ENCODE measurements at places on chromosomes 12 and 14.

DNA sequence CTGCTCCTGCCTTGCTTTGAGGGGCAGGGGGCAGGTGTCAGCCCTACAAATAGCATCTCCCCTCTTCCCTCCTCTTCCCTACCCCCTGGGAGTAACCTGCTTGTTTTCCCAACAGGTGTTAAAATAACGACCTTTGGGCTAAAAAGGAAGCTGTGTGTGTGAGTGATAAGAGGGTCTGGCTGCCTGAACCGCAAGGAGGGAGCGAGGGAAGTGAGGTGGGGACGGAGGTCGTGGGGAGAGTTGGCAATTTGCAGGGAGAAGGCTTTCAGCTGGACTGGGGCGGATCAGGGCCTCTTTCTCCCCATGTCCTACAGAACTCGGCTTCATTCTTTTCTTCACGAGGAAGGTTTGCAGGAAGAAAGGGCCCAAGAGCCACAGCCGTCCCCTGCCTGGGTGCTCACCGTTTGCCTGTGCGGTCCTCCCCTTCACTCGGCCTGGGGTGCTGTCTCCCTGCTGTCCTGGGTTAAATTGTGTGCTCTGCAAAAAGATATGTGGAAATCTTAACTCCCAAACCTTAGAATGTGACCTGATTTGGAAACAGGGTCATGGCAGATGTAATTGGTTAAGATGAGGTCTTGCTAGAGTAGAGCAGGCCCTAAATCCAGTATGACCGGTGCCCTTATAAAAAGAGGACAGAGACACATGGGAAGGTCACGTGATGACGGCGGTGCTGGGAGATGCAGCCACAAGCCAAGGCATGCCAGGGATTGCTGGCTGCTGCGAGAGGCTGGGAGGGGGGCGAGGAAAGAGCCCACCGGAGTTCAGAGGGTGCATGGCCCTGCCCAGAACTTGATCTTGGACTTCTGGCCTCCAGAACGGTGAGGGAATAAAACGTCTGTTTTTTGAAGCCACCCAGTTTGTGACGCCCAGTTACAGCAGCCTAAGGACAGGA is 38.7 kb upstream of the NCOR2 start:
- DNase-seq = no peak

DNA sequence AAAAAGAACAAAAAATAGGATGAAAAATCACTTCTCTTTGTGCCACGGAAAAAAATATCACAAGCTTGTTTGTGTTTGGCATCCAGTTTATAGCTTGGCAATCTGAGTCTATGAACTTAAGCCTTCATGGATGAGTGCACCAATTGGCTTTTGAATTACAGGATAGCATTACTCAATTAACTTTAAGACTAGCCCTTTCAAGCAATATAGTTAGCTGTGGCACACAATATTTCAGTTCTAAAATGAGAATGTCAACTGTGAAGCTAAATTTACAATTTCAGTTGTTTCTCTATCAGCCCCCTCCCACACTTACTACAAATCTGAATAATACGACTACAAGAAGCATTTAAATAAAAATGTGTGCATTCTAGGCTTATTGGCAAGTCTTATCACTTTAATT is 8.3 kb downstream of the RERG start:
- DNase-seq = no peak

- DNase-seq = no peak
Measured at GRCh38 chr14:71410578-71411284, 503.5 kb downstream of the PCNX1 start.

- DNase-seq = peak; percentile 5
Measured at GRCh38 chr14:50531595-50532501, 521 bp downstream of the MAP4K5 start.

- DNase-seq = no peak
Measured at GRCh38 chr12:6840330-6840729, 395 bp upstream of the GNB3 start.

GRCh38 chr14:72513965-72514659 is 379.8 kb downstream of the DPF3 start:
- no peak for DNase-seq

- no peak for DNase-seq
Measured at GRCh38 chr14:100803676-100804075, 22.2 kb upstream of the MEG3 start.

GRCh38 chr12:1428671-1429070 is 165.7 kb downstream of the FBXL14 start:
- no peak for DNase-seq

DNA sequence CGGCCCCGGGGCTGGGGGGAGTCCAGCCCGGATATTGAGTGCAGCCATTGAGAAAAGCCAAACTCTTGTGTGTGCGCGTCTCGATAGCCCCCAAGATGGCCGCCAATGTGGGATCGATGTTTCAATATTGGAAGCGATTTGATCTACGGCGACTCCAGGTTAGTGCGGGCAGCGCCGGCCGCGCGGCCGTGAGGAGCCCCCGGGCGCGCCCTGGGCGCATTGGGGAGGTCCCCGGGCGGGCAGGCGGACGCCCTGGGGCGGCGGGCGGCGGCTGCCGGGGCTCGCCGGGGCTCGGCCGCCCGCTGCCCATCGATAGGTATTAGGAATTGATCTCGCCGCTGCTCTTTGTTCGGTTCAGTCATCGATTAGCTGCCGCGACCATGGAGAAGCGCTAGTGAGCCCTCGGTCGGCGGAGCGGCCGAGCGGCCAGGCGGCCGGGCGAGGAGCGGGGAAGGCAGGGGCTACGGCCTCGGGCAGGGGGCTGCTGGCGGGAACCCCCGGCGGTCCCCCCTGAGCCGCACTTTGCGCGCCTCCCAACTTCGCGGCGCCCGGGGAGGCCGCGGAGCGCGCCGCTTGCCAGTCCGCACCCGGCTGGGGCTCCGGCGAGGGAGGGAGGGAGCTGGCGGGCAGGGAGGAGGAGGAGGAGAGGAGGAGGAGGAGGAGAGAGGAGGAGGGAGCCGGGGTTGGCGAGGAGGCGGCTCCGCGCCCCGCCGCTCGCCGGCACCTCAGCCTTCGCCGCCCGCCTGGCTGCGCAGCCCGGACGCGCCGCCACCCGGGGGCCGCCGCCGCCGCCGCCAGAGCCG is 113.9 kb upstream of the MYL2 start:
- no peak for DNase-seq

GRCh38 chr14:20809917-20810316 is 7.3 kb upstream of the RNASE1 start:
- DNase-seq = no peak

- no peak for DNase-seq
Measured at GRCh38 chr12:130936561-130936960, 17.1 kb upstream of the ADGRD1 start.

DNA sequence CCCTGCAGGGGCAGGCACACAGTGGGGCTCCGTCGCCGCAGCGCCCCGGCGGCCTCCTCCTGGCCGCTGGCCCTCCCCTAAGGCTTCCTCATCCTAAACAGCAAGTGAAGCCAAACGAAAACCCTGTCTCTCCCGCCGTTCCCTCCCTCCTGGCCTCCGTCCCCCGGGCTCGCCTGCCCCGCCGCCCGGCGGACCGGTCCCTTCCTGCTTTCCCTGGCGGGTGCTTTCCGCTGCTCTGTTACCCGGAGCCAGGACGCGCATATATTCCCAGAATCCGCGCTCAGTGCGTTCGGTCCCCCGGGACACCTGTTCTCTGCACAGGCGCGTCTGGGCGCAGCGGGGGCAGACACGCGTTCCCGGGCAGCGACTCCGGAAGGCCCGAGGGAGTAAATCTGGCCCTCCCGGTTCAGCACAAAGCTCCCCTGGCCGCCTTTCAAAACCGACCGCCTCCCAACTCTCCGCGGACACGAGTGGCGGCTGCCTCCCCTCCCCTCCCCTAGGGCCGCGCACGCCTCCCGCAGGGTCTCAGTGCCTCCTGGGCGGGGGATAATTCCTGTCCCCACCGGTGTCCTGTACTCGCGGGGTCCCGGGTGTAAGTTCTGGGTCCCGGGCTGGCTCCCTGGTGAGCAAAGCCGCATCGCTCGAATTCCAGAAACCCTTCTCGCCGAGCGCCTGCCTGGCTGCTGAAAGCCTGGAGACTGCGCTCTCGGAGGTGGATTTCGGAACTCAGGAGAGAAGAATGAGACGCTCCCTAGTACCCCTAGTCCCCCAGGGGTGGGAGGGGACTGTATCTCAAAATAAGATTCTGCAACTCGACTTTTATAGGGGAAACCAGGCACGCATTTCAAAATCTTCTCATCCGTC is 21.4 kb upstream of the CEP170B start:
- no peak for DNase-seq

GRCh38 chr12:12788675-12789368 is 3.4 kb downstream of the APOLD1 start:
- peak; percentile 35 for DNase-seq

DNA sequence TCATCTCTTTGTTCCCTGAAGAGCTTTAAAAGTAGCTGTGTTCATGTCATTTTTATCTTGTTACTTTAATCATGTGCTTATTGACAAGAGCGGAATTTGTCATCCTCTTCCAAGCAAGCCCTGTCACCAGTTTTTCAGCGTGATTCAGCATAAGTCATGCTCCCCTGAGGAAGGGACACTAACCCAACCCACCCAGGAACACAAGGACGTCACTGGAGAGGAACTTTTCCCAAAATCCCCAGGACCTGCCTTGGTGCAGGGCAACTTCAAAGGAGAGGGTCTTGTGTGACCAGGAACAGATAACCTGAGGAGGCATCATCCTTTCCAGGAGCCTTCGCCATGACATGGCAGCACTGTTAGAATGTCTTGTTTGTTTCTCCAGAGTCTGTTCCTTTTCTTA is 107.1 kb upstream of the DIO3 start:
- DNase-seq = no peak

GRCh38 chr12:104742551-104743201 is 215.4 kb downstream of the SLC41A2 start:
- no peak for DNase-seq

DNA sequence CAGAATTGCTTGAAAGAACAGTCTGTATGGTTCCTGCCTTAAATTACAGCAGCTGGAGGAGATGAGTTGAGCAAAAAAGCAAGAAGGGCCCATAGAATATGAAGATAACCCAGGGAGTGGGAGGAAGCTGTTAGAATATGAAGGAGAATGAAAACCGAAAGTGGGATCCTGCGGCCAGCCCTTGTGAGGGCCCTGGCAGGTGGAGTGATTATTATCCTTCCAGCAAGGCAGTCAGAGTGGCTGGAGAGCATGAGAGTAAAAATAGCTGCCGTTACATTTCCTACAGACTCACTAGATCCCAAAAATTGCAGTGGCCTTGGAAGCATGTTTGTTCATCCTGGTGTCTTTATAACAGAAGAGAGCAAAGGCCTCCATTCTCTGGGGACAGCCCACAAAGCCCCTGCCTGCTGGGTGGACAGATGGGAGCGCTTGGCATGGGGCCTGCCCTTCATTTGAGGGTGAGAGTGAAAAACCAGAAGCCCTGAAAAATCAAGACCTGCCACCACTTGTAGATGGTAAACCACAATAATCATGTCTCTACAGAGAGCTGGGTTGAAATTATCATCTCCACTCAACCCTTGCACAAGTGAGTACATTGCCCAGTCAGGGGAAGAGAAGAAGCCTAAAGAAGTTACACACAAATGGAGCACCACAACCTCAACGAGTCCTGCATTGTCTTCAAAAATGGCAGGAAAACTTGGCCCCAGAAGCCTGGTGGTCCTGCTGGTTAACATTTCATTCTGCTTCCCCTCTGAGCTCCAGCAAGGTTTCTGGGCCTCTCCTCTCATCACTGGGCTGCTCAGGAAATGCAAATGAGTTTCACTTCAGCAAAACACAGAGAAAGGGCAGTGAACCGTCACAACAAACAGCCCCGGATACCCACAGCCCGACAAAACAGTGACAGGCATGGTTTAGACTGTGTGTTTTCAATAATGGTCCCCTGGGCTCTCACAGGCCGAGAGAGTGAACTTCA is 20.5 kb downstream of the ZDHHC22 start:
- DNase-seq = peak; percentile 36

DNA sequence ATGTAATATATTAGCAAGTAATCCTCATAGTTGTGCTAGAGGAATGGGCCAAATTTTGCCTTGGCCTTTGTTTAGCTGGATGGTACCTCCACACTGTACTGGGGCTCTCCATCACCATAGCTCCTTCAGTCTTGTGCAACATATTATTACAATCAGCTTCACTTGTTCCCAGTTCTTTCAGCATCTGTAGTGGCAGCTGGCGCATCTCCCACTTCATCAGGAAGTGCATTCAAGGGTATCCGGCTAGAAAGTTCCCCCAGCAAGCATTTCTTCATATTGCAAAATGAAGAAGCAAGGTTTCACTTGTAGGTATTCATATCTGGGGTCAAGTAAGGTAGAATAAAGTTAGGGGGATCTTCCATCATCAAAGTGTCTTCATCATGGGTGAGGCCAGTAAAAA is 123.7 kb downstream of the IGF1 start:
- no peak for DNase-seq

DNA sequence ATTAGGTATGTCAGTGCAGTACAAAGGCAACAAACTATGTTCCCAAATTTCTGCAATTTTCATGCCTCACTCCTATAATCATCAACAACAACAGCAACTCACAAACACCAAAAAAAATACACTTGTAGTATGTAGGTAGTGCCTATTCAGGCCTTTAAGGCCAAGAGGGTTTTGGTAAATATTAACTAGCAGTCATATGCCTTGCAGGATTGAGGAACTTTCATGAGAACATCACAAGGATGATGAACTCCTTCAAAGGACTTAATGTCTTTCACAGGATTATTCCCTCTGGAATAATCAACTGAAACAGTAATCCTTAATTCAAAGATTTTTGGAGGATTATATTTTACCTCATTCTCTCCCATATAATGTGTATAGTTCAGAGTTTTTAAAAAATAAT is 293.8 kb downstream of the NOVA1 start:
- DNase-seq = no peak

DNA sequence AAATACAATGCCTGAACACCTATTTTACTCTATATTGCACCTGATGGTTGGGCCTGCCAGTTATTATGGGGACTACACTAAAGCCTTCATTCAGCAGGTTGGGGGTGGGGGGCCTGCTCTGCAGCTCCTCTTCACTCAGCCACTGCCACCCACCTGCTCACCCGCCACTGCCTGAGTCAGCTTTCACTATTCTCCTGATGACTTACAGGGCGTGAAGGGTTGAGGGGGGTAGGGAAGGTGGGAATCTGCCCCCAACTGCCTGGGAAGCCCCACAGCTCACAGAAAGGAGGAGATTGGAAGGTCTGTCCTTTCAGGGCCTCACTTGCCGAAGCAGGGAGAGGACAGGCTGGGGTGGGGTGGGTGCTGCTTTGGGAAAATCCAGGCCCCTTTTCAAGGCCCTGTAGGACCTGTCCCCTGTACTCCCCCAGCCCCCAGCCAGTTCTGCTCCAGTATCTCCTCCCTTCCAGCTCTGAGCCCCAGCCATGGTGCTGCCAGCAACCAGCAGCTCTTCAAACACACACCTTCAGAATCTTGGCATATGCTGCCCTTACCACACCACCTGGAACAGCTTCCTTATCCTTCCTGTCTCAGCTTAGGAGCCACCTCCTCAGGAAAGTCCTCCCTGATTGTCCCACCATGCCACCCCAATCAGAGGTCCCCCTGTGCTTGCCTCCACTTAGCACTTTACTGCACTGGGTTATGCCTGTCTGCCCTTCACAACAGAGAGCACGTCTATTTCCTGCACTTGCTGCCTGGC is 33.1 kb downstream of the IRF2BPL start:
- no peak for DNase-seq
